ENCODE measurements at places on chromosomes 1 and 21.

DNA sequence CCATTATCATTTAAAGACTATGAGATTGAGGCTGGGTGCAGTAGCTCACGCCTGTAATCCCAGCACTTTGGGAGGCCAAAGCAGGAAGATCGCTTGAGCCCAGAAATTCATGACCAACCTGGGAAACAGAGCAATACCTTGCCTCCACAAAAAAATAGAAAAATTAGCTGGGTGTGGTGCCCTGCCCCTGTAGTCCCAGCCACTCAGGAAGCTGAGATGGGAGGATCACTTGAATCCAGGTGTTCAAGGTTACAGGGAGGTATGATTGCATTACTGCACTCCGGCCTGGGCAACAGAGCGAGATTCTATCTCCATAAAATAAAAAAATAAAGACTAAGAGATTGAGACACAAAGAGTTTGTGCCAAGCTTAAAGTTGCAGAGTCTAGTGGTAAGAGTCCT, 537.0 kb downstream of the DPYD start:
- no peak for DNase-seq

- no peak for DNase-seq
These were observed 567.6 kb downstream of the MRPL39 start for GRCh38 chr21:25039461-25040380.

GRCh38 chr1:170857955-170858354, 77.4 kb upstream of the MROH9 start:
- DNase-seq: no peak

GRCh38 chr1:36871146-36871971, 163.0 kb downstream of the GRIK3 start:
- no peak for DNase-seq

GRCh38 chr21:32007456-32007855, 134.6 kb downstream of the HUNK start:
- DNase-seq: peak; percentile 92

GRCh38 chr1:29719253-29719652, 482.9 kb downstream of the PTPRU start:
- DNase-seq: no peak

- peak; percentile 40 for DNase-seq
These were observed 42.0 kb upstream of the LDLRAP1 start for GRCh38 chr1:25501235-25502058.

DNA sequence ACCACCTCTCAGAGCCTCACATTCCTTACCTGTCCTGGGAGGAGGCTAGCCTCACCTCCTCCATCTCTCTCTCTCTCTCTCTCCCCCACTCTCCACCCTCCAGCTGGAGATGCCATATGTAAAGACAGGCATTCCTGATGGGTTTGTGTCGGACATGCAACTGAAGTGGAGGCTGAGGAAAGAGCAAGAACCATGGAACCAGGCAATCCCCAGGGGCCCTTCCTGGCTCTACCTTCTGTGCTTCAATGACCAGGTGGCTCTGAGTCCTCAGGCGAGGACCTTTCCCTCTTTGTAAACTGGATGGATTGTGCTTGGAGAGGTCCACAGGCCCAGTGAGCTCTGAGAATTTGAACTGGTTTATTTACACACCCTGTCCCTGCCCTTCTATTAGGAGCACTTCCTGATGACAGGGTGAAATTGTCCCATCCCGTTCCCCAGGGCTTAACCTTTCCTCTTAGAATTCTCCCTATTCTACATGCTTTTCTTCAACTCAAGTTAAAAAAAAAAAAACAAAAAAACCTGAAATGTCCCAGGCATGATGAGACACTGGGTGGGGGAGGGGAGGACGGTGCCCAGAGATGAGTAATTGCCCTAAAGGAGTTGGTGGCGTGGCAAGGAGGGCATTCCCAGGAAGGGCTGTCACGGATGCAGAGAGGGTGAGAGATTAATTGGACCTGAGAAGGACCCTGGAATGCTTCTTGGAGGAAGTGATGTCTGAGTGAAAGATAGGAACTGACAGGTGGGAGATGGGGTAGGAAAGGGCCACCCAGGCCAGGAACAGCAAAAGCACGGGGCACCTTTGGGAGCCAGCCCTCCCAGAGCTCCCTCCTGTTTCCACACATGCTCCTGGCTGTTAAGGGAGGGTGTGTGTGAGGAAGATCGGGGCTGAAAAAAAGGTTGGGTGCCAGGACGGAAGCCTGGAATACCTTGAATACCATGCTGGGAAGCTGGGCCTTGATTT, 50.2 kb upstream of the WASF2 start:
- DNase-seq: peak; percentile 77

DNA sequence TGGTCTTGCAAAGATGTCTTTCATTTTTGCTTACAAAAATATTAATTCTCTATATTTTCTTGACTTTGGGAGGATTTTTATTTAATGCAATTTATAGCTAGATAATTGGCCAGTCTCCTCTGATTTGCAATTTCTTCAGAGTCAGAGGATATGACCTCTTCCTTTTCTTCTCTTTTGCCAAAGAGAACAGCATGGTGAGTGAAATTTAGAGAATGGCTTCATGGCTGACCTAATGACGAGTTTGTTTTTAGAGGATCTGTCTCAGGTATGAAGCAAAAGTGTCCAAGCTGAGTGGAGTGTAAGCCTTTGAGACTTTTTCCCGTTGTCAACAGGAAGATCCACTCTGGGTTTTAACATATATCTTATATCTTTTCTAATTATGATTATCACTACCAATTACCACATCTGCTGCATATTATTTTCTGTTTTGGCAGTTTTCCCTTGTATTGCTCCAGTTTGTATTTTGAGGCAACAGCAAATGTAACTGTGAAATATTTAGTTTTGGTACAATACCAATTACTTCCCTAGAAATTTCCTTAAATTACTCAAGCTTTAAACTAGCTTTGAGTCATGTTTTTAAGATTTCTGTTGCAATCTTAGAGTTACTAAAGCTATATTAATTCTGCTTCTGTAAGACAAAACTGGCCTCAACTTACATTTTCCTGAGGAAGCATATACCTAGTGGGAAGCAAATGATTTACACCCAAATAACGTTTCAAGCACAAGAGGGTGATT, 332.8 kb upstream of the ZRANB2 start:
- DNase-seq: peak; percentile 32

DNA sequence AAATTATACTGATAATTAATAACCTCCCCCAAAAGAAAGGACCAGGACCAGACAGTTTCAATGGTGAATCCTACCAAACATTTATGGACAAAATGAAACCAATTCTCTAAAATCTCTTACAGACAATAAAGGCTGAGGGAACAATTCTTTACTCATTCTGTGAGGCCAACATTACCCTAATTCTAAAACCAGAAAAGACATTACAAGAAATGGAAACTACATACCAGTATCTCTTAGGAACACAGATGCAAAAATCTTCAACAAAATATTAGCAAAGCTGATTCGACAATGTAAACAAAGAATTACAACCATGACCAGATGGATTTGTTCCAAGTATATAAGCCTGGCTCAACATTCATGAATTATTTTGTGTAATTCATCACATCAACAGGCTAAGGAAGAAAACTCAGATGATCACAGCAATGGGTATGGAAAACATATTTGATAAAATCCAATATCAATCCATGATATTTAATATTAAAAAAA, 8.6 kb downstream of the TMED5 start:
- no peak for DNase-seq

- DNase-seq: no peak
These were observed 608 bp downstream of the SNRNP40 start for GRCh38 chr1:31295874-31296485.

DNA sequence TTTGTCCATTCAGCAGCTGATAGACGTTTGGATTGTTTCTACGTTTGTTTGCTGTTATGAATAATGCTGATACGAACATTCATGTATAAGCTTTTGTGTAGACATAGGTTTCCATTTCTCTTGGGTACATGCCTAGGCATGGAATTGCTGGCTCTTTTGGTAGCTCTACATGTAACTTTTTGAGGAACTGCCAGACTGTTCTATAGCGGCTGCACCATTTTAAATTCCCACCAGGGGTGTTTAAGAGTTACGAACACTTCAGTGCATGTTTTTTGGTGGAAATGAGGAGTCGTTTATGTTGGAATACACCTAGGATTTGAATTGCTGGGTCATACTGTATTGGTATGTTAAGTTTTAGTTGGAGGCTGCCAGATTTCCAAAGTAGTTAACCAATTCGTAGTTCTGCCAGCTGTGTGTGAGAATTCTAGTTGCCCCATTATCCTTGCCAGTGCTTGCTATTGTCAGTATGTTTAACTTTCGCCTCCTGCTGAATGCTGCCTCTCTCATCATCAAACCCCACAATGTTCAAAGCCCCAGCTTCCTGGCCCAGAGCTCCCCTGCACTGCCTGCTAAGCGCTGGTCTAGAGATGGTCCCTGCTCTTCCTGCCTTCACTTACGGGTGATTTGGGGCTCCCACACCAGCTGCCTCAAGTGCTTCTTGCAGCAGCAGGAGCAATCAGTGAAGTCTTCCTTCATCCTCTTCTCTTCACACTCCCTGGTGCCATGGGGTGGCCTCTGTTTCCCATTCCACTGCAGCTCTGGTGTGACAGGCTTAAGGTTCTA, 81.0 kb downstream of the MAN1C1 start:
- DNase-seq: no peak

- no peak for DNase-seq
These were observed 1.2 kb upstream of the ACOT11 start for GRCh38 chr1:54546651-54547401.

- DNase-seq: no peak
These were observed 359.4 kb upstream of the ADAMTS5 start for GRCh38 chr21:27326301-27326700.

DNA sequence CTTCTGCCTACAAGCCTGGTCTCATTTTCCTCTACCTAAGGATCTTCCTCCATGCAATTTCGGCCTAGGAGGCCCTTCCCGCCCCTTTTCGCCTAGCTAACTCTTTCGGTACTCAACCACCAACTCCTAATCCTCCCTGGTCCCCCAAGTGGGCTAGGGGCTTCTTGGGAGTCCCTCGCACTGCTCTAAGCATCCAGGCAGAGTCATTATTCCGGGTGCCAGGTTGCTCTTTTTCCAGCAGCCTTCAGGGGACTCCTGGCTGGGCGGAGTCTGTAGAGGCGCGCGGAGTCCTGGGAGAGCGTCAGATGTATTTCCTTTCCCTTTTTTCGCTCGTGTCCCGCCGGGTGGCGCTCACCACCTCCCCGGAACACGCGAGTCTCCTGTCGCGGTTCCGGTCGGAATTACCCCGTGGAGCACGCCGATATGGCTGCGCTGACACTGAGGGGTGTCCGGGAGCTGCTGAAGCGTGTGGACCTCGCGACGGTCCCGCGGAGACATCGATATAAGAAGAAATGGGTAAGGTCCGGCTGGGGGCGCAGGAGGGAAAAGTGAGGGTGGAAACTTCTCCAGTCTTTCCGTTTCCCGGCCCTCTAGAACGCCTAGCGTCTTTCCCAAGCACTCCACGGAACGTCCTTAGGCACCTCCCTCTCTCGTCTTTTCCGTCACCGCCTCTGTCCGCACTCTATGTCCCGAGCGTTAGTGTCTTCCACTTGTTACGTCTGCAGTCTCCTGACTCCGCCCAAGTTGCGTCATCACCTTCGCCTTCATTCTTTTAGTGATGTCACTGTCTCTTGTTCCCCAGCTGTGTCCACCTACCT, at the start of gene NSUN4:
NSUN4 (plus strand) TSS at position 404 of the 818 bp plus-strand sequence; CDS start at position 424, 20 bp downstream.
- DNase-seq: peak; percentile 90

- no peak for DNase-seq
These were observed 30.1 kb downstream of the PRMT2 start for GRCh38 chr21:46665566-46665965.

- DNase-seq: no peak
These were observed 32.1 kb downstream of the ADCY10 start for GRCh38 chr1:167881786-167882185.

DNA sequence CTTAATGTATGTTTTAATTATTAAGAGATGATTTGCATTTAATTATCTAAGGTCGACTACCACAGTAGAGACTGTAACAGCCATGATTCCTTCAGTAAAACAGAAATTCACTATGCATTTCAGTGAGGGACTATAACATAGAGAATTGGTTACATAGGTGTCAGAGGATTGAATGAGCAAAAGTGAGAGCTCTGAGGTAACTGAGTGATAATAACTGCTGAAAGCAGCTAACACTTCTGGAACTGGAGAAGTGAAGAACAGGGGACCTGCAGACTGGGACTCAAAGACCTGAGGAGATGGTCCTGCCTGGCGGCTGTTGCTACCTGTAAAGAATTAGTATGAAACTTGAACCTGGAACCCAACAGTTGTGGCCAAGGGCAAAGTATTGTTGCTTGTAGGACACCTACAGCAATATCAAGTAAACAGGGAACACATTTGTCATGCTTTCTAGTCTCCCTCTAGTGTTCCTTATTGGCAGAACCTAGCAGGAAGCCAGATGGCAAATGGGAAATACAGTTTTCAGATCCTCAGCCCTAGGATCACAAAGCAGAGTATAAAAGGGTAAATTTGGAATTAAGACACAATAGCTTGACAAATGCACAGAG, 110.6 kb downstream of the HS2ST1 start:
- peak; percentile 4 for DNase-seq

DNA sequence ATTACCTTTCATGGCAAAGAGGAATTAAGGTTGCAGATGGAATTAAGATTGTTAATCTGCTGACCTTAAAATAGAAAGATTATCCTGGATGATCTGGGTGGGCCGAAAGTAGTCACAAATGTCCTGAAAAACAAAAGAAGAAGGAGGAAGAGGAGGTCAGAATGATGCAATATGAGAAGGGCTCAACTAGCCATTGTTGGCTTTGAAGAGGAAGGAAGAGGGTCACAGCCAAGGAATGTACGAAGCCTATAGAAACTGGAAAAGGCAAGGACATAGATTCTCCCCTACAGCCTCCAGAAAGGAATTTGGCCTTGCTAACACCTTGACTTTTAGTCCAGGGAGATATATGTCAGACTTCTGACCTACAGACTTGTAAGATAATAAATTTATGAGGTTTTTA, 39.4 kb upstream of the FMOD start:
- DNase-seq: no peak

DNA sequence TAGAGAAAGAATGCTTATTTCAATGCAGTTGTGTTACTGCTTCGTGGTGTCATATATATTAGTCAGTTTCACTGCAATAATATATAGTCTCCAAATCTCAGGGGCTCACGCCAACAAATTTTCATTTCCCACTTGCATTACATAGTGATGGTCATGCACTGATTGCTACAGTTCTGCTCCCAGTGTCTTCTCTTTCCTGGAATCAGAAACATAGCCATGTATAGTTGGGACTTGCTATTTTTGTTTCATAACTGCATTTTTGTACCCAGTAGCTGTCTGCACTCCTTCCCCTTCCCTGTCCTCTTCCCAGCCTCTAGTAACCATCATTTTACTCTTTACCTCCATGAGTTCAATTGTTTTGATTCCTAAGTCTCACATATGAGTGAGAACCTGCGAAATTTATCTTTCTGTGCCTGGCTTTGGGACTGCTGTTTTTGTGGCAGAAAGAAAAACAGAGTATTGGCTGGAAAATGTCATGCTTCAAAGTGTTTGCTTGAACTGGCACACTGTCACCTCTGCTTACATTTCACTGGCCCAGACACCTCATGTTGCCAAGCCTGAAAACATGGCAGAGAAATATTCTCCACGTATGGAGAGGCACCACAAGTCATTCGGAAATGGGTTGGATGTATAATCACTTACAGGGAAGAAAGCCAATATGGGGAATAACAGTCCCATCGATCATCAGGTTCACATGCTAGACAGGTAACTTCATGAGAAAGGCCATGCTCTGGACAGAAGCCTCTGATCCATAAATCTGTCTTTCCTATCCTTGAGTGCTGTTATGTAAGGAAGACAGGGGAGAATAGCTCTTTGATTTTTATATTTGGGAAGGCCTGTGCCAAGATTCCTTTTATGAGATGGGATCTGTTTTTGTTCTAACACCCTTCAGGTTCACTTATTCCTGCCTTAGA, 60.4 kb upstream of the BACH1 start:
- peak; percentile 17 for DNase-seq

- DNase-seq: no peak
These were observed 365.3 kb upstream of the PROX1 start for GRCh38 chr1:213622365-213623063.
